ENCODE measurements at places on chromosomes 3 and 15.

GRCh38 chr3:52439426-52440248, 5.3 kb downstream of the SEMA3G start:
- no peak for DNase-seq

- peak; percentile 79 for DNase-seq
These were observed 111.7 kb downstream of the LMLN start for GRCh38 chr3:198071602-198072287.

- DNase-seq, result no peak
These were observed 432 bp upstream of the RAD54L2 start for GRCh38 chr3:51538115-51538458.

DNA sequence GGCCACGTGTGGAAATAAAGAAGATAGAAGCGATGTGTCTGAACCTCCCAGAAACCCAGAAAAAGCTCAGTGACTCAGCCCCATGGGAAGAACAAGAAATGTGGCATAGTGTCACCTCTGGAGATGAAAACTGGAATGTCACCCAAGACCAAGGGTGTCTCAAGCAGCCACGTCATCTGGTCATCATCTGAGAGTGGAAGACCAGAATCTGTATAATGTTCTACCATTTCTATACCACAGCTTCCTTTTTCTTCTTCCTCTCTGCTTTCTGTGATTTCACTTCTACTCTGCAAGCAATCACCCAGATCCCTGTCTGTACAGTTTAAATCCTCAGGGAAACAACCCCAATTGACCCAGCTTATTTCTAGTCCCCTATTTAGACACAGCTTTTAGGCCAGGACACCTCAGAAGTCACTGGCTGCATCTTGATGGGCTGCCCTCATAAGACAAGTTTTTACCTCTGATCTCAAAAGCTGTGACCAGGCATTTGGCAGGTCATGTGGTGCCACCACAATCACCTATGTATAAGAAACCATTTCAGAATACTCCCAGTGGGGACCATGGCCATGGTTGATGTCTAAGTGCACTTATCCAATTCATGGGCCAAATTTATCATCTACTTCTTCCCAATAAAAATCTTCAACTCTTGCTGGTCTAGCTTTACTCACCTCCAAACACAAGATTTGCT, 278.5 kb upstream of the UMPS start:
- no peak for DNase-seq

- DNase-seq, result no peak
These were observed 339.0 kb downstream of the GABRB3 start for GRCh38 chr15:26433818-26434217.

DNA sequence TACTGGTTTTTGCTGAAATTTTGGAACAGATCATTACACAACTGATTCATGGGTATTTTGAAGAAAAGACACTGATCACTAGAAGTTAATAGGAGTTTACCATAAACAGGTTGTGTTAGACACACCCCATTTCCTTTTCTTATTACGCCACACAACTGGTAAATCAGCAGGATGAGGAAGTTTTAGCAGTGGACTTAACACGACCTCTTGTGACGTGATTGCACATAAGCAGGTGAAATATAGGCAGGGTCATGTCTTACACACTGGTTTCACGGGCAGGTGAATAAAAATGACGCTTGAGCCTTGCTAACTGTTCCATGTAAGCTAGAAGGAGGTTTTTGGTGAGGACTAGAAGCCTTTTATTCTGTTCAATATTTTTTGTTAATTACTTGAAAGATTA, 27.1 kb upstream of the TPRG1 start:
- DNase-seq, result no peak

All from glomerular endothelial cell (primary cell).